ENCODE measurements at places on chromosomes 11 and 22. TPM values are rescaled to one million over a fixed set of nuclear protein-coding genes. Genes with fewer than 3 reads are reported as not detected.

- no peak for DNase-seq
Measured at GRCh38 chr11:76526878-76527277, 82.1 kb downstream of the EMSY start.

DNA sequence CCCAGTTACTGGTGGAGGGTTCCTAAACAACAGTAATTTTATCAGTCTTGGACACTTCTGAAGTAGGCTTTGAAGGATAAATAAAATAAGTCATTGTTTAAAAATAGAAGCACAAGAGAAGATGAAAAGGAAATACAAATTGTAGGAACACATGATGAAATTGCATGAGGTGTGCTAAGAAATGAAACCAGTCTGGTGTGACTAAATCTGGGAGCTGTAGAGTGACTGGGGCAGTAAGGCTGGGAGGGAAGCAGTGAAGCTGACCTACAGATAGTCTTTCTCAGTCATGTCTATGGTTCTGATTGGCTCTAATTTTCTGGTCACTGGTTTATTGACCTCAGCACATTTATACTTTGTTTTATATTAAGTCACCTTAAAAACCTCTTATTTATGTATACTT lies 139.1 kb downstream of the SLC17A6 start:
- DNase-seq: no peak

DNA sequence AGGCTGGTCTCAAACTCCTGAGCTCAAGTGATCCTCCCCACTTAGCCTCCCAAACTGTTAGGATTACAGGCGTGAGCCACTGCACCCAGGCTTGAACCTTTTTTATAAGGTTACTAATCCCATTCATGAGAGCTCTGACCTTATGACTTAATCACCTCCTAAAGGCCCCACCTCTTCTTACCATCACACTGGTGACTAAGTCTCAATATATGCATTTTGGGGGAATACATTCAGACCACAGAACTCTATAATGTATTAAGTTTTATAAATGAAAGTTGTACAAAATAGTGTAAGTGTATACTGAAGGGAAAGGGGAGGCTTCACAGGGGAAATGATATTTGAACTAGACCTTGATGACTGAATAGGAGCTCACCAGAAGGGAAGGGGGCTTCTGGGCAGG lies 28.4 kb upstream of the RBFOX2 start:
- no peak for DNase-seq

DNA sequence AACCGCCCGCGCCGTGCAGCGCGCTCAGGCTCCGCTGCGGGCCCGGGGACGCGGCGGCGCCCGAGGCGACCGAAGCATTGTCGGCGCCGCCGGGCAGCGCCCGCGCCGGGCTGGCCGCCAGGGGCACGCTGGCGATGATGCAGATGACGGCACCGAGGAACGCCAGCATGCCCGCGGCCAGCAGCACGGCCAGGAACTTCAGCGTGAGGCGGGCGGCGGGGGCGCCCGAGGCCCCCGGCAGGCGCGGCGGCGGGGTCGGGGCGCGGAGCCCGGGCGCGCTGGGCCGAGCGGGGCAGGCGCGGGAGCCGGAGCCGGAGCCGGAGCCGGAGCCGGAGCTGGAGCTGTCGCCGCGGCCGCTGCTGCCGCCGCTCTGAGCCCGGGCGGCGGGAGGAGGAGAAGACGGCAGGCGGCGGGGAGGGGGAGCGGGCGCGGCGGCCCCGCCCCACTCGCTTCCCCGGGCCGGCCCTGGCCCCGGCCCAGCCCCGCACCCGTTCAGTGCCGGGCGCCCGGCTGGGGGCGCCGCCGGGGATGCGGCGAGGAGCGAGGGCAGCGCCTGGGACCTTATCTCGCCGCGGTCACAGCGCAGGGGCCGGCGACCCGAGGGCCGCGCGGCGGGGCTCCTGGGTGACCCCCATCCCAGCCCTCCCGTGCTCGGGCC lies at the start of gene NPTXR:
NPTXR (minus strand) TSS at position 372 of the 658 bp plus-strand sequence.
- DNase-seq: no peak

- DNase-seq: peak; percentile 78
Measured at GRCh38 chr11:126284829-126285228, 1.9 kb downstream of the TIRAP start.

GRCh38 chr22:40056559-40056958 lies 61.8 kb downstream of the FAM83F start:
- no peak for DNase-seq

GRCh38 chr11:2298795-2299761 lies 2.6 kb downstream of the C11orf21 start:
- DNase-seq: peak; percentile 61

GRCh38 chr11:111565114-111565720 lies 24.7 kb downstream of the LAYN start:
- DNase-seq: peak; percentile 81

GRCh38 chr11:112235750-112236390 lies 9.6 kb downstream of the PTS start:
- no peak for DNase-seq

GRCh38 chr11:106840947-106841346 lies 177.3 kb downstream of the GUCY1A2 start:
- DNase-seq: no peak

DNA sequence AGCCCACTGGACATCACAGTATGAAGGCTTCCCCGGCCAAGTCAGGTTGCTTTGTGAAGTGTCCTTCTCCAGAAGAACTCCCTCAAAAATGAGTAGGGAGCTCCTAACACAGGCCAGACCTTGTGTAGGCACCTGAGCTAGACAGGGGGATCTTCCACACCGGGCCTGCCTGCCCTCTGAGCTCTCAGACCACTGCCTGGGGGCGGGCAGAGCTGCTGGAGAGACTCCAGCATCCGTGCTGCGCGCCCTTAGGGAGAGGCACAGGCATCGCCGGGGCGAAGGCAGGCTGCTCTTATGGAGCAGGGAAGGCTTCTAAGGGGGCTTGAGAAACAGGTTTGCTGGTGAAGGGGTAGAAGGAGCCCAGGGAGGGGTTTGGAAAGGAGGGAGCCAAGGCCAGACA lies 4.4 kb downstream of the KCNJ5 start:
- DNase-seq: no peak

GRCh38 chr11:78289552-78290292 lies 101.0 kb downstream of the USP35 start:
- no peak for DNase-seq

GRCh38 chr11:72157131-72157530 lies 21.6 kb downstream of the FOLR3 start:
- no peak for DNase-seq

GRCh38 chr11:24773322-24773721 lies 276.5 kb downstream of the LUZP2 start:
- DNase-seq: no peak

GRCh38 chr22:42967933-42968332 lies 47.0 kb downstream of the PACSIN2 start:
- DNase-seq: peak; percentile 71

DNA sequence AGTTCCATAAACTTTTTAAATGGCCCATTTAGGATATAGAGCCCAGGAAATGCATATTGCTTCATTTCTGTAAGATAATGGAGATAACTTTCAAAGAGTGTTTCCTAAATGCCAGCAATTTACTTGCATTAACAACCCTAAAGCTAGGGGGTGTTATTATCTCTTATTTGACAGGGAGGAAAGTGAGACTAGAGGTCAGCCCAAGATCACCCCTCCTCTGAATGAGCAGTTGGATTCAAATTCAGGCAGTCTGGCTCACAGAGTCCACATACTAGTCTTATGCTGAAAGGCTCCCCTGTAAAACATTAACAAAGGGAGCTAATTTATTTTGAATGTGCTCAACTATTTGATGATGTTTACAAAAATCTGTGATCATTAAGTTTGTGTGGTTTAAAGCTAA lies 49.9 kb upstream of the TRIM77 start:
- DNase-seq: no peak

DNA sequence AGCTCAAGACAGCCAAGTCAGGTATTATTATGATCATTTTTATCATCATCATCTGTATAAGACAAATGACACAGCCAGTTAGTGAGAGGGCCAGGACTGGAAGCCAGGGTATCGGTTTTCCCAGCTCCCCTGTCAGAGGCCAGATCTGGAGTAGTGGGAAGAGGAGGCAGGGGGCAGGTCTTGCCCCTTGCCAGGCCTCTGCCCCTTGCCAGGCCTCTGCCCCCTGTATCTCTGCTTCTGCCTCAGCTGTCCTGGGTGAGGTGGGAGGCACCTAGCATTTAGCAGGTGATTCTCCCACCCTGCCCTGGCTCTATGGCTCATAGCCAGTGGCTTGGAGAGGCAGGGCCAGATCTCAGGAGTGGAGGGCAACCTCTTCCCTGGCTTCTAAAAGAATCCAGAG lies 67.3 kb downstream of the PRDM11 start:
- no peak for DNase-seq

GRCh38 chr11:26905368-26905767 lies 88.5 kb upstream of the FIBIN start:
- DNase-seq: no peak

- DNase-seq: no peak
Measured at GRCh38 chr11:95375451-95375850, 144.4 kb upstream of the SESN3 start.

- DNase-seq: no peak
Measured at GRCh38 chr11:45801723-45802315, 3.1 kb upstream of the SLC35C1 start.

- DNase-seq: no peak
Measured at GRCh38 chr22:41247703-41248102, 7.0 kb upstream of the CHADL start.

The FJX1 gene
- total RNA-seq: 3.9 TPM

The OR51B4 gene
- total RNA-seq: 0.40 TPM

The PDGFB gene
- total RNA-seq: 24.2 TPM

The SYVN1 gene
- total RNA-seq: 75.9 TPM

The CWF19L2 gene
- 28.7 TPM for total RNA-seq

The LTBP3 gene
- 306 TPM for total RNA-seq

The STIP1 gene
- 87.6 TPM for total RNA-seq

The OR5D18 gene
- not detected for total RNA-seq
